ENCODE measurements at places on chromosomes 2 and 18.

DNA sequence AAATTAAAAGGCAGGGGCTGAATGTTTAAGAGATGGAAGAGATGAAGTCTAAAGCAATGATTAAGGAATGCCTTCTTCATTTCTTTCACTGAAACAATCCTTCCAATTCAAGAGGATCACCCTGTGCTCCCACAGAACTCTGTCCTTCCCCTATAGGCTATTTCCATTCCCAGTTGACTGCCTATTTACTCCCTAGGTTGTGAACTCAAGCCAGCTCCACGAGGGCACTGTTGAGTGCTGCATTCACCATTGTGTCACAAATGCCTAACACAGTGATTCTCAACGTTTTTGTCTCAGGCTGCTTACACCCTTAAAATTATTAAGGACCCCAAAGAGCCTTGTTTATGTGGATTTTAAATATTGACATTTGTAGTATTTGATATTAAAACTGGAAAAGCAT lies 112.4 kb downstream of the AOX1 start:
- DNase-seq: no peak

DNA sequence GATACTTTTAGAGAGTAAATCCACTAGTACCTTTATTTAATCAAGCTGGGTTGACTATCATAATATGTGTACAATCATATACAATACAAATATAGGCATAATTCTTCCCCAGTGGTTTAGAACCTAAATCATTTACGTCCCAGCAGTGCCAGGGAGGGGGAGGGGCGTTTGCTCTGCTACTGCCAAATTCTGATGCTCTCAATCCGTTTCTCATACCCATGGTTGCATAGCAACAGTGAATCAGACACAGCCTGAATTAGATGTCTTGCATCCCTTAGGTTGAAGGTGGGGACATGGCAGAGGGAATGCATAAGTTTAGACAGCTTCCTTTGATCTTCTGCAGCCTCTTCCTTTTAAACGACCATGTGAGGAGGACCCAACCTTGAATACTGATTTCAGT lies 135.4 kb downstream of the ABCA12 start:
- DNase-seq: no peak

DNA sequence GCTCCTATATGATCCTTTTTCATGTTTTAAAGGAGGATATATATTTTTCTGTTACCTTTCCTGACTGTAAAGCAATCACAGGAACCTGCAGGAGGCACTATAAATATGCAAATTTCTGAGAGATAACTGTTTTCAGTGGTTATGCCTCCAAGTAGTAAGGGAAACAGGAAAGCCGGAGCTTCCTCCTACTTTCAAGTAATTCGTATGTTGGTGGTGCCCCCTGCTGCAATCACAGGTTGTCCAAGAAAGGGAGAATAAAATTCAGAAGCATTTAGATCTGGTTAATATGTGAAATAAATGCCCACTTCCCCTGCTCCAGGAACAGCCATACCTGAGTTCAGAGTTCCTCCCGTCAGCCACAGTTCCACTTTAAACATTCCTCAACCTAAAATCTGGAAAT lies 12.0 kb upstream of the BCL11A start:
- DNase-seq: no peak

DNA sequence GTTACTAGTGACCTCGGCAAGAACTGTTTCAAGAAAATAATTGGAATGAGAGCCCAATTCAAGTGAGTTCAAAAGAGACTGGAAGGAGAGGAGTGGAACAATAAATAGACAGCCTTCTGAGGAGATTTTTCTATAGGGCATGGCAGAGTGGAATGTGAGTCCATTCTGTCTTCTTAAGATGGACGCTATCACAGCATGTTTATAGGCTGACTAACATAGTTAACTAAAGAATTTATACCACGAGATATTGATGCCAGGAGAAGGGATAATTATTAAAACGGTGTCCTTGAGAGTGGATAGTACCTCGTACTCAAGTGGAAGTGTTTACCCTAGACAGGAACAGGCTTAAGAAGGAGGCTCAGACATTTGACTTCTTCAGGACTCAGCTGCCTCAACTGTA lies 143.5 kb upstream of the RBBP8 start:
- no peak for DNase-seq

GRCh38 chr2:135422898-135423297 lies 108.1 kb downstream of the ZRANB3 start:
- DNase-seq: no peak

GRCh38 chr2:172467382-172467781 lies 40.0 kb downstream of the ITGA6 start:
- no peak for DNase-seq

GRCh38 chr2:99940963-99941362 lies 201.4 kb downstream of the AFF3 start:
- DNase-seq: no peak

DNA sequence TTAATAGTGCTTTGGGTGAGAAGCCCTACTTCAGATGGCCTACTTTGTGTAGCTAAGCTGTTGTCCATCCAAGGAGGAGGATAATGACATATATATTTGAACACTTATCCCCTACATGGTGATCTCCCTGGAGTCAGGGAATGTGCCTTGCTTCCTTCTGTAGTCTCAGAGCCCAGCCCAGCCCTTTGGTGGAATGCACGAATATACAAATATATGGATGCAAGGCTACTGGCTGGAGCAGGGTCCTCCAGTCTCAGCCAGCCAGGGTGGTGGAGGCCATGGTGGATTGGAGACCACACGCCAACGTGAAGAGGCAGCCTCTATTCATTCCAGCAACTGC lies 150.6 kb upstream of the RIOK3 start:
- DNase-seq: no peak

DNA sequence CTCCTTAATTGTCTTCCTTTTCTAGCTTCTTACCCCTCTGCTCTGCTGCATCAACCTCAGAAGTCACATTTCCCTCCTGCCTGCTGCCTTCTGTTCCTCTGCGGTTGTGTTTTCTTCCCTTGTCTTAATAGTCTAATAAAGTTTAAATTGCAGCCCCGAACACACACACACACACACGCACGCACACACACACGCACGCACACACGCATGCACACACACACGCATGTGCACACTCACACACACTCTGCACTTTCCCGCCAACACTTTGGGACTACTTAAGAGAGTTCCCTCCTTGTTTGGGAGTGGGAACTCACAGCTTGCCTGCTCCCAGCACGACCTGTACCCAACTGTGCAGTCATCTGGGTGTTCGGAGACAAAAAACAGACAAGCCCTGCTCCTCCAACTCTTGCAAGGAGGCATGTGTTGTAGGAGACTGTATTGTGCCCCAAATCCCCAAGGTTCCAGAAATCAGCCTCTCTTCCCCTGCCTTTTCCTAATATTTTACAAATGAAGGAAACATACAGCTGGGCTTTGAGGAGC lies 99.1 kb downstream of the SETBP1 start:
- DNase-seq: no peak

- DNase-seq: peak; percentile 37
These were observed 151.3 kb downstream of the NEDD4L start for GRCh38 chr18:58195278-58195765.

- no peak for DNase-seq
These were observed 52.1 kb downstream of the RBBP8 start for GRCh38 chr18:22985250-22985649.

DNA sequence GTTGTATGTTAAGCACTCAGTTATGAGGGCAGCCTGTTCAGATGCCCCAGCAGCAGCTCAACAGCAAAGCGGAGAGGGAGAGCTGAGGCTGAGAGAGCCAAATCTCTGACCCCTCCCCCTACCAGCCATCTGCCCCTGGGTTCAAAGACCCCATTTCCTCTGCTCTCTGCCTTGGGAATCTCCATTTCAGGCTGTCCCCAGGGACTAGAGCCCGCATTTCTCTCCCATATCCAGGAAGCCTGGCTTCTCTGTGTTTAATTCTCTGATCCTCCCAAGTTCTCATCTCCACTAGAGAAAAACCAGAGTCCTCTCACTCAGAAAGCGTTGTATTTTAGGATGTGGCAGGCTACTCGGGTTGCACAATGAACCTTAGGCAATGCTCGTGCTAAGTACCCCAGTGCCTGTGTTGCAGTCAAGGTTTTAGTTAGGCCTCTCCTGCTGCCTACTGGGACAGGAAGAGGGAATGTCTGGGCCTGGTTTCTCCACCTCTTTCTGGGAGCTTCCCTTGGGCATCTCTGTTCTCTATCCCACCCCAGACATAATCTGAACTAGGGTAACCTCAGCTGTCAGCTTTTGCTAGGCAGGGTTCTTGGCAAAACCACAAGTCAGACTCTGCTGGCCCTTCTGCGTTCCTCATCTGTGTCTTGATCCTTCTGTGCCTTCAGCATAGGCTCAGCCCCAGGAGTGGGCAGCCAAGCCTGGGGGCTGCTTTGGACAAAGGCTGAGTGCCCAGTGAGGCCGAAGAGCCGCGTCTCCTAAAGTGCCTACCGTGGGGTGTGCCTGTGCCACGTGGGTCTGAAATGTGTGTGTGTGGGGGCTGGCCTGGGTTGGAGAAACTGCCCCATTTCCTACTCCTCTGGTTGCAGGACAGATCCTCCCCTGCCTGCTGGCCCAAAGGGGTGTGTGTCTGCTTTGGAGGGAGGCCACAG lies 96.8 kb downstream of the STPG4 start:
- DNase-seq: no peak

DNA sequence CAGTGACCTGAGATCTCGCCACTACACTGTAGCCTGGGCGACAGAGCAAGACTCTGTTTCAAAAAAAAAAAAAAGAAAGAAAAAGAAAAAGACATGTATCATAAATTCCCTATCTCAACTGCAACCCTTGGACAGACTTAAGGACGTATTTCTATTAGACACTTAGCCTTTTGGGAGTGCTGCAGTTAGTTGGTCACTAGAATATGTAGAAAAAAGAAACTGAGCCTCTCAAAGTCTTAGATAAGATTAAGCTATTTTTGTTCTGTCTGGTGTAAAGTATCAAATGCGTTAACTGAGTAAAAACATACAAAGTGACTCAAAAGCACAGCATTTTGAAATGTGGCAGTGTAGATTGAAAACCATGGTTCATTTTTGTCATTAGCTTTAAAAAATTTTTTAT lies 7.3 kb downstream of the NBEAL1 start:
- no peak for DNase-seq

DNA sequence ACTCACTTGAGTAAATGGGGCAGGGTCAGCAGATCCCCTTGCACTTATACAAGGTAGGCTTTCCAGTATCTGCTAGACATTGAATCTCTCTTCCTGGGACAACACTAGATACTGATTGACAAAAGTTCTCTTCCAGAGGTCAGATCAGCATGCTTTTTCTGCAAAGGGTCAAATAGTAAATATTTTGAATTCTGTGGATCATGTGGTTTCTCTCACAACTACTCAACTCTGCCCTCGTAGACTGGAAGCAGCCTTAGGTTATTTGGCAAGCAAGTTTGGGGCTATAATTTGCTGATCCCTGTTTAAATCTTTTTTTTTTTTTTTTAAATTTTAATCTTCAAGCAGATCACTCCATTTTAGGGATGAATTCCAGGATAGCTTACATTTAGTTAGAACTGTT lies 17.4 kb upstream of the NABP1 start:
- DNase-seq: no peak

GRCh38 chr18:25289001-25289631 lies 62.9 kb downstream of the ZNF521 start:
- no peak for DNase-seq

DNA sequence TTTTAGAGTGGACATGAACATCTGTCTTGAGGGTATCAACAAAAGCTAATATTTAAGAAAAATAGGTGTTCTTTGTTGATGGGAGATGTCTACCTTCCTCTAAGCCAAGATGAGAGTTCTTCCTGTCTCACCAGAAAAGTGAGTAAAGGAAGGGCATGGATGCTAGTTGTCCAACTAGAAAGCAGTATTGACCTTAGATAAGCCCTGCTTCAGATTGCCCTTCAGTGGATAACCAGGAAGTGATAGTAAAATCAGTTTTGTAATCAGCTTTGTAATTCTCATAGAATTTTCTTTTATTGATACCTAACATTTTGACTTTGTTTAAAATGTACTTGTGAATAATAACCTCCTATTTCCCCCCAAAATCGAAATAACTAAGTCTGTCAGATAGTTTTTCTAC lies 134.7 kb downstream of the ZNF407 start:
- DNase-seq: no peak

DNA sequence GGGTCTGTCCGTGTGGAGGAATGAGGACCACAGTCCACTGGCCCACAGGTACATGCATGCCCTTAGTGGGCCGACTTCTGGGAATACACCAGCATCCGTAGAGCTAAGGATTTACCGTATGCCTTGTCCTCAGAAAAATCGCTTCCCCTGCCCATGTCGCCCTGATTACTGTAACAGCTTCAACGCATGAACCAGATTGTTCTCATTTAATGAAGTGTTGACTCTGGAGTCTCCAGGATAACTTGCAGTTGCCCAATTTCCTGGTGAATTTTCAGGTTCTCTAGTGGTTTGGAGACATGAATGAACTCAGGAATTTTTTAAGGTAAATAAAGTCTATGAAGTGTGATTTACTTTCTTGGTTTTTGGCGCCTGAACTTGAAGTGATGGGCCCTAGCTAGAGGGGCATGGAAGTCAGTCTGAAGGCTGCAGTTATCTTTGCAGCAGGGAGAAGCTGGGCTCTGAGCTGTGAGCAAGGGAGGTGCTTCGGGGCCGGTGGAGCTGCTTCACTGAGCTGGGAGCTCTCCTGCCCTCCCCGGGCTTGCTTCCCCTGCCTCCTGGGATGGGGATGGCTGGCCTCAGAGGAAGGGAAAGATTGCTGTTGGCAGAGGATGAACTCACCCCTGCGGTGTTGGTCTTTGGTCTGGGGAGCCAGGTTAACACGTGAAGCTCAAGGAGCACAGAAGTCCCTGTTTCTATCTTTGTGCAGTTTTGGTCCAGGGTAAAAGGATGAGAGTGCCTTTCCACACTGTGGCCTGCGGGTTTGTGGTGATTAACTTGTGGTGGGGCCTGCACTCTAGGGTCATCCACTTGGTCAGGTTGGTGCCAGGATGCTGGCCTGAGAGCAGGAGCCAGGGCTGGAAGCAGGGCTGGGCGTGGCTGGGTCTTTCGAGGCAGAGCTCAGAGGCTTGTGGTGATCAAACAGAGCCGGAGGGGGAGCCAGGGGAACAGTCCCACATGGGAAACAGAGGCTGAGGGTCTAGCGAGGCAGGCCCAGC lies 28.1 kb downstream of the TCF7L1 start:
- DNase-seq: no peak

DNA sequence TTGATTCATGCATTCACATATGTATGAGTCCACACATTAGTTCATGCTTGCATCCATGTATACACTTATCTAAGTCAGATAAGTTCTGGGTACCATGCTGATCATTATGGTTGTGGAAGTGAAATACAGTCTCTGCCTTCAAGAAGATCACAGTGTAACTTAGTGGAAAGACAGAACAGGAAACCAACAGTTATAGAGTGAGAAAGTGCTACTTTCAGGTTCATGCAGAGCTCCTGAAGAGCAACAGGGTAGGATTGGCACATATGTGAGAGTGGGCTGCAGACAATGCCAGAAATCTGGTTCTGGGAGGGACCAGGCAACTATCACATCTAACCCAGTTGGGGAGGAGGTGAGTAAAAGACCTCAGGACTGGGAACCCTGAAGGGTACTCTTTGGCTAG lies 35.4 kb upstream of the PGAP1 start:
- peak; percentile 5 for DNase-seq

DNA sequence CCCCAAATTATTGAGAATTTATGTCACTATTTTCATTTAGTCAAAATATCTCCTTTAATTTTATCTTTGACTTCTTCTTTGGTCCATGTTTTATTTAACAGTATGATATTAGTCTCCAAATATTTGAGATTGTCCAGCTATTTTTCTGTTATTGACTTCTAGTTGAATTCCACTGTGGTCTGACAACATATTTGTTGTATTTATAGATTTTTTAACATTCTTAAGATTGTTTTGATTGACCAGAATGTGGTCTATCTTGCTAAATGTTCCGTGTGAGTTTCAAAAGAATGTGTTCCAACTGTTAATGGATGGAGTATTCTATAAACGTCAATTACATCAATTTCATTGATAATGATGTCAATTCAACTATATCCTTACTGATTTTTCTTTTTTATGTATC lies 1452.1 kb downstream of the SUCLG1 start:
- DNase-seq: no peak

- DNase-seq: no peak
These were observed 8.4 kb downstream of the CASP10 start for GRCh38 chr2:201191132-201191875.
